ENCODE measurements at places on chromosomes 4 and X. TPM values are rescaled to one million over a fixed set of nuclear protein-coding genes. Genes with fewer than 3 reads are reported as not detected.

The FHIP1A gene
- total RNA-seq: 4.4 TPM

The SH2D1A gene
- total RNA-seq: not detected

The HMX1 gene
- total RNA-seq: not detected

The TCEAL6 gene
- total RNA-seq: not detected

The FABP2 gene
- not detected for total RNA-seq

The RTL9 gene
- 0.72 TPM for total RNA-seq

The BOD1L1 gene
- 31.8 TPM for total RNA-seq

The ATP6AP2 gene
- 161 TPM for total RNA-seq

The DNAAF6 gene
- not detected for total RNA-seq

The CXorf66 gene
- not detected for total RNA-seq

The TRIM61 gene
- total RNA-seq: 3.8 TPM

The MAGEA2B gene
- not detected for total RNA-seq

The SLC26A1 gene
- 0.36 TPM for total RNA-seq

The USP11 gene
- 31.8 TPM for total RNA-seq

The FRG2 gene
- total RNA-seq: not detected

The IGFBP7 gene
- 715 TPM for total RNA-seq

The TRAM1L1 gene
- 4.3 TPM for total RNA-seq

The ALAS2 gene
- total RNA-seq: not detected

The CLCN4 gene
- 16.2 TPM for total RNA-seq

The TRIM75 gene
- total RNA-seq: not detected

The CLGN gene
- total RNA-seq: 0.72 TPM

The MAGEC2 gene
- not detected for total RNA-seq

The NSUN7 gene
- 0.29 TPM for total RNA-seq

The NR3C2 gene
- 0.88 TPM for total RNA-seq

The OCIAD1 gene
- total RNA-seq: 87.5 TPM

The TMEM47 gene
- 85.7 TPM for total RNA-seq

The PABPC1L2A gene
- not detected for total RNA-seq

The FUNDC2 gene
- 46.6 TPM for total RNA-seq

The SPANXD gene
- not detected for total RNA-seq

The FGF13 gene
- not detected for total RNA-seq

The TLR3 gene
- total RNA-seq: 8.0 TPM

The HAND2 gene
- 3.8 TPM for total RNA-seq

The CCDC110 gene
- total RNA-seq: 2.2 TPM

The F8A3 gene
- 0.88 TPM for total RNA-seq

The FRMPD4 gene
- 1.8 TPM for total RNA-seq

The BRS3 gene
- not detected for total RNA-seq

The S100P gene
- 0.29 TPM for total RNA-seq

The ARHGAP6 gene
- total RNA-seq: 5.0 TPM

The F9 gene
- not detected for total RNA-seq

The GLUD2 gene
- 1.8 TPM for total RNA-seq

The CCKAR gene
- total RNA-seq: 2.5 TPM

The ASB5 gene
- total RNA-seq: 0.29 TPM

The CENPVL2 gene
- total RNA-seq: not detected

The SEC31A gene
- total RNA-seq: 487 TPM

The LIN54 gene
- 14.8 TPM for total RNA-seq

The TFE3 gene
- total RNA-seq: 46.7 TPM

The DUSP9 gene
- total RNA-seq: under 0.01 TPM

The FGF2 gene
- total RNA-seq: 69.2 TPM

The BTK gene
- not detected for total RNA-seq

The MSN gene
- 236 TPM for total RNA-seq

The ZNF630 gene
- total RNA-seq: 2.1 TPM

The STPG2 gene
- total RNA-seq: 0.29 TPM

The PHOX2B gene
- total RNA-seq: not detected

The CFI gene
- 53.9 TPM for total RNA-seq

The EREG gene
- 1.1 TPM for total RNA-seq

The CPZ gene
- total RNA-seq: 44.5 TPM
